ENCODE measurements at places on chromosomes 12 and 14.
A peak's percentile ranks its signal among the peaks of the same experiment; 100 is the strongest.

DNA sequence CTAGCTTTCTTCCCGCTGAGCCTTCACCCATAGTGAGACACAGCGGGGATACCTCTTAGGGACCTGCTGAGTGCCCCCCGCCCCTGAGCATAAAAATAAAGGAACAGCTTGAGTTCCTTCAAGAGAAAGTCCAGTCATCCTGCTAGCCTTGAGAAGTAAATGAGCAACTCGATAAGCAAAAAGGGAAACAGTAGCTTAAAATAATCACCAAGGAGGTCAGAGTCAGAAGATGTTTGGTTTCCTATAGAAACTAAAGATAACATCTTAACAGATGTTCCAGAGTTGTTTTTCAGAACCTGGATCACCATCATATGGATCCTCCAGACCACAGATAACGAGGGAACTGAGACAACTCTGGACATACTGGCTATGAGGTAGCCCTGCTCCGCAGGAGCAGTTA lies 94.0 kb downstream of the BCAT1 start:
- DNase-seq, result no peak

GRCh38 chr14:29752221-29752923 lies 175.3 kb downstream of the PRKD1 start:
- no peak for DNase-seq

DNA sequence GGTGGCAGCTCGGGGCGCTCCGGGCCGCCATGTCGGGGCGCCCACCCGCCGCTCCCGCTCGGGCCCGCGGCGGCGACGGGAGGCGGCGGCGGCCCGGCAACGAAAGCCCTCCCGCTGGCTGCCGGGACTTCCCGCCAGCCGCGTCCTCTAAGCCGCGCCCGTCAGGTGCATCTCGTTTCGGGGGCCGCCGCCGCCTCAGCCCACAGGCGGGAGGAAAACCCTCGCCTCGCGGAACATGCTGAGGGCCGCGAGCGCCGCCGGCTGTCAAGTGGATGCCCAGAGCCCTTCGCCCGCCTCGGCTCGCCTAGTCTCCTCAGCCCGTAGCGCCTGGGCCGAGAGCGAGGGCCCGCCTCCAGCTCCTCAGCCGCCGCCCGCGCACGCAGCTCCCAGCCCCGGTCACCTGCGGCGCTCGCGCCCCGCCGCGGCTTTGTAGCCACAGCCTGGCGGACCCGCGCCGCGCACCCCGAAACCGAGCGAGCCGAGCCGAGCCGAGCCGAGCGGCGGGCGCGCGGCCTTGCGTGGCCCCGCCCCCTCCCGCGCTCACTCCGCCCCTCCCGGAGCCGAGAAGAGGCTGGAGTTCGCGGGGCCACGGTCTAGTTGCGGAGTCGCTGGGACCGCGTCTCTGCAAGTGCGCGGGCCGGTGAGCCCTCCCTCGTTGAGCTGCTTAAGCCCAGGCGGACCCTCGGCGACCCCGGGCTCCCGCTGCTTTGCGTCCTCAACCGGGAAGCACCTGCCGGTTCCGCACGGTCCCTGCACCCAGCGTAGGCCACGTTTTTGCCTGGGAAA lies at the start of gene EML5:
EML5 (minus strand) TSS at position 481 of the 786 bp plus-strand sequence; CDS start at position 31, 450 bp downstream.
- peak; percentile 62 for DNase-seq

DNA sequence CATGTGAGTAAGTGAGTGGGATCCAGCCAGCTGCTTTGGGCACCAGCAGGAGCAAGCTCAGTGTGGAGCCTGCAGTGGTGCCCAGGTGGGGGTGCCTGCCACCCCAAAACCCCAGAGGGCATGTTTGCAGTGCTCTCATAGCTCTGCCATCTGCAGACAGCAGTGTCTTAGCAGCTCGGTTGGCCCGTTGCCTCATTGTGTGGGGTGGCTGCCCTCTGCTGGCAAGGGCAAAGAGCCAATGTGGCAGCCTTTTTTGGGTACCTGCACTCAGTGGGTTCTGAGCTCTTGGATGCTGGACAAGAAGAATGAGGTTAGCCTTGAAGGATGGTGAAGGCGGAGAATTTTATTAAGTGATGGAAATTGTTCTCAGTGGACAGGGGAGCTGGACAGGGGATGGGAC lies 52.3 kb downstream of the NEUROD4 start:
- DNase-seq, result peak; percentile 42

DNA sequence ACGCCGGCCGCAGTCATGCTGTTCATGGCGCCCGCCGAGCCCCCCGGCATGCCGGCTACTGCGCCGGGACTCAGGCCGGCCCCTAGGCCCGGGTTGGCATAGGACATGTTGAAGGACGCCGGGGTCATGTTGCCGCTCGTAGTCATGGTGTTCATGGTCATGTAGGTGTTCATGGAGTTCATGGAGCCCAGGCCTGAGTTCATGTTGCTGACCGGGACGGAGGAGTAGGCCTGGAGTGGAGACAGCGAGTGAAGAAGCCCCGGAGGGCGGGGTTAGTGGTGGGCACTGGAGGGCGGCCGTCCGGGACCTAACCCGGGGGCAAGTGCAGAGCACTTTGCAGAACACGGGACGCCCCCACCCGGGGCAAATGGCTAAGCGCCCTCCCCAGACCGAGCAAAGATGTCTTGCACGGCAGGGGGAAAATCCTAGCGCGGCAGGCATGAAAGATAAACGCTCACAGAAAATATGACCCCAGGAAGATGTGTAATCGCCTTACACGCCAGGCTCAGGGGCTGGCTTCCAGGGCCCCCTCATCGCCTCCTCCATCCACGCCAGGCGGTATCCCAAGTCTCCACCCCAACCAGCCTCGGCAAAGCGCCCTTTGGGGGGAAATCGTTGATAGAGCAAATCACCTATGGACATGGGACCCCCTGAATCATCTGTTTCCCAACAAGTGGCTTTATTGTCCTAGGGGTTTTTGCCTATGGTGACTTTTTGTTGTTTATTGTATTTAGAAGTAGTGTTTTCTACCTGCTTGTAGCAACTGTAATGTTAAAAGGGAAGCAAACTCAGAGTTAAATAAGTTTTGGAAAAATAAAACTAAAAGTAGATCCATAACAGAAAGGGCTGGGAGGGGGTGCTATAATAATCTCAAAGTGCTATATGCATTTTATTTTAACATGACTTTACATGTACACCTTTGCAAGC lies 2.3 kb downstream of the FOXA1 start:
- no peak for DNase-seq

GRCh38 chr12:123075087-123075645 lies 75.7 kb downstream of the PITPNM2 start:
- DNase-seq, result no peak

GRCh38 chr12:116302166-116303058 lies 24.9 kb upstream of the MED13L start:
- DNase-seq, result no peak

- no peak for DNase-seq
Measured at GRCh38 chr14:95040708-95041476, 116.4 kb downstream of the DICER1 start.

- no peak for DNase-seq
Measured at GRCh38 chr12:87661786-87662377, 367.3 kb downstream of the C12orf50 start.

DNA sequence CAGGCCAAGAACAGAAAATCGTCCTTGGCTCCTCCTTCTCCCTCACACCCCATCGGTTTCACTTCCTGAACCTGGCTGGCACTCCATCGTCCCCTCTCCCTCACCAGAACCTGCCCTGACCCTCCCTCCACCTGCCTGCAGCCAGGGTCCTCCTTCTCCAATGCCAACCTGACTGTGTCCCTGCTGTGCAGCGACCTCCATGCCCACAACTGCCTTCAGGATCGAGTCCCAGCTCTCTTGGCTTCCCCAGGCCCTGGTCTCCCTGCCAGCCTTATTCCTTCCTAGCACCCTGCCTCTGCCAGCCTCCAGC lies 19.8 kb downstream of the HVCN1 start:
- no peak for DNase-seq

DNA sequence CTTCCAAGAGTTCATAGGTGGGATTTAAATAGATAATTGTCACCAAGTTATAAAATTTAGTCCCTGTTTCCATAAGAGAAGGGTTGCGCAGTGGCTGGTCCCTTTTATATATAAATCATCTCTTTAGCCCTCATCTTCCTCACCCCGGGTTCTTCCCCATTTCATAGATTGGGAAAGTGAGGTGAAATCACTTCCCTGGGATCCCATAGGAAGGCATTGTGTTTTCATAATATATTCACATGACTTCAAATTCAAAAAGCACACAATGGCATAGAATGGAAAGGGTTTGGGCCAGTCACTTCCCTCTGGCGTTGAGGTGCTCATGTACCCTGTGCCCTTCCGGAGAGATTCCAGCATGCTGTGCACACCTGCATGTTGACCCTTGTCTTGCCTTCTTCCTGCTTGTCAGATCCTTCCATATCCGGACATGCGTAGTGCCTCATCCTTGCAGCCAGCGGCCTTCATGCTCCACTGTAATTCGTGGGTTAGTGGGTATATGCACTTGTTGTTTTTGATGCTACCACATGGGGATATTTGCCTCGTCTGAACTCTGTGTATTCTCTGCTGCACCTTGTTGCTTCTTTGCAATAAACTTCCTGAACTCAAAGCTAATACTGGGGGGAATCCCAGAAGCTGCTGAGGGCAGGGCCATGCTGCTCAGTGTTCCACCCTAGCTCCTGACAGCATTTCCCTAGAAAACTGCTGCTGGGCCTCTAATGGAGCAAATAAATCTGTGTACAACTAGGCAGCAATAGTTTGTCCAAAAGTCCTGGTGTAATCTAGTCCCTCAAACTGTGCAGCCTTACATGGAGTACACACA lies 59.6 kb downstream of the ANAPC7 start:
- DNase-seq, result no peak

DNA sequence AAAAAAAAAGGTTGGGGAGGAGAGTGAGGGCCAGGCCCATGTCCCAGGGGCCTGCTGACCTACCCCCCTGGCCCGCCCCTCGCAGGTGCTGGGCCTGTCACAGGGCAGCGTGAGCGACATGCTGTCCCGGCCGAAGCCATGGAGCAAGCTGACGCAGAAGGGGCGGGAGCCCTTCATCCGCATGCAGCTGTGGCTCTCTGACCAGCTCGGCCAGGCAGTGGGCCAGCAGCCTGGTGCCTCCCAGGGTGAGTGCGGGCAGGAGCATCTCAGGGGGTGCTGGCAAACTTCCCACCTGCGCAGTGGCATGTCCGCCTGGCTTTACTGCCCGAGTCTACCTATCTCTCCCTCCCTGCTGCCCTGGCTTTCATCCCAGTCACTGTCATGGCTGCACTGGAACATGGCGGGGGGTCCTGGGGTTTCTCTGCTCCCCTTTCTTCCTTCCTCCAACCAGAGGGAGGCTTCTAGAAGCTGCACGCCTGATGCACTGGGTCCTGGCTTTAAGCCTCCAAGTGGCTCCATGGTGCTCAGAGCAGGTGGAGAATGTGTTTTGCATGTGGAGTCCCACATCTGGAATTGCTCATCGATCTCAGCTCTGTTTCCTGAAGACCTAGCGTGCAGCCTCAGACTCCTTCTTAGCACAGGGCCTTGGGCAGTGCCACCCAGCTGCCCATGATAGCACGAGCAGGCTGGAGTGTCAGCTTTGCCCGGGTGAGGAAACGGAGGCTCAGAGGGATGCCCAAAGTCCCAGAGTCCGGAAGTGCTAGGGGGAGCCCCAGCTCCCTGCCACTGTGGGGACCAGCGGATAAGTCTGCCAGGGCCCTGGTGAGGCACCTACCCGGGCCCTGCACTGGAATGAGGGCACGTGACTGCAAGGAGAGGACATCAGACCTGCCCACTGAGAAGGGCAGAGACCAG lies 46.3 kb downstream of the PHETA1 start:
- no peak for DNase-seq

GRCh38 chr14:76848879-76849278 lies 22.7 kb downstream of the LRRC74A start:
- DNase-seq, result no peak

- DNase-seq, result no peak
Measured at GRCh38 chr14:77043177-77043983, 14.9 kb upstream of the IRF2BPL start.

DNA sequence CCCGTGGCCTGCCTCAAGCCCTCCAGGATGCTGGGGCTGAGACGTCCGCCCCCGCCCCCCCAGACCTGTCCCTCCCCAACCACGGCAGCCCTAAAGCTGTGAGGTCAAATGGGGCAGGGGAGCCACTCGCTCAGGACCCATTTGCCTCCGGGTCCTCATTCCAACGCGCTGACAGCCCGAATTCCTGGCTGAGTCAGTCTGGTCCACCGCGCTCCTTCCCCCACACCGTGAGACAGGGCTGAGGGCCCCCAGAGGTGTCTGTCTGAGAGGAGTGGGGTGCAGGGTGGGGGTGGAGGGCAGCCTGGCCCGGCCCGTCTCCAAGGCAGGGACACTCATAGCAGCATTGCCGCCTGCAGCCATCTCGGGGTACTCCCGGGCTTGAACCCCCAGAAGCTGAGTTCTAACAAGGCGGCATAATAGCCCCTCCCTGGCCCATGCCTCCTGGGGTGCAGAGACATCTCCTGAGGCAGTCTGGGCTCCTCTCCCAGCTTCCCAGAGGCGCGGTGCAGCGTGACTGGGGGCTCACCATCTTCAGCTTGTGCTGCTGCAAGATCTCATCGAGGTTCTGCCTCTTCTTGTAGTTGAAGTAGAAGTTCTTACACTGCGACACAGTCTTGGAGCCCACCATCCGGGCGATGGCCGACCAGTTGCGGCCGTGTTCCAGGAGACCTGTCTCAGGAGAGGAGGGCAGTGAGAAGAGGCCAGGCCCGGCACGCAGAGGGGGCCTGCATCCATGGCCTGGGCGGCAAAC lies 90.5 kb downstream of the RFLNA start:
- DNase-seq, result no peak

GRCh38 chr14:65334765-65335410 lies 77.6 kb upstream of the FUT8 start:
- no peak for DNase-seq

GRCh38 chr14:101504096-101504948 lies 57.0 kb upstream of the DIO3 start:
- no peak for DNase-seq

DNA sequence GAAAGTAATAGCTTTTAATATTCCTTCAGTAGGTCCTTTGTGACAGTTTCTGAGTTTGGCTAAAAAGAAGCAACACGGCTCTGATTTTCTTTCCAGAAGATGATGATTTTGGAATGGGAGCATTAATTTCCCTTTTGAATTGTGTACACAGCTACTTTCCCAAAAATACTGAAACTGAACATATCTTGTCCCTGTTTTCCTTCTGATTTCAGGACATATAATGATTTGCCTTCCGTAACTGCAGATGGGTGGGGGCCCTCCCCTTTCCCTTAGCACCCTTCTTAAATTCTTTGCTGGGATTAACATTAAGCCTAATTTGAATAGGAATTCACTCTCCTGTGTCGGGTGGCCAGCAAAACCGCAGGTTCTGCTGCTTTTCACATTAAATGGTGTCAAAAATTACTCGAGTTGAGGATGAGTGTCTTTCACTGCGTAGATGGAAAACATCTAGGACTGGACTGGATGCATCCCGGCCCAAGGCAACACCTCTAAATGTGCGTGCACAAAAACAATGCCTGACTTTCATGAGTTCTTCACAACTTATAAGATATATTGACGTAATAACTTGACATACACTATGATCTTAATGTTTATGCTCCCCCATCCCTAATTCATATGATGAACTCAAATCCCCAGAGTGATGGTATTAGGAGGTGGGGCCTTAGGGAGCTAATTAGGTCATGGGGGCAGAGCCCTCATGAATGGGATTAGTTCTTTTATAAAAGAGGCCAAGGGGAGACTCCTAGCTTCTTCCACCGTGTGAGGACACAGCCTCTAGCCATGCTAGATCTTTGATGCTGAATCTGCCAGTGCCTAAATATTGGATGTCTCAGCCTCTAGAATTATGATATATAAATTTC lies 158.1 kb downstream of the AEBP2 start:
- no peak for DNase-seq

GRCh38 chr14:74641601-74642391 lies 29.8 kb upstream of the LTBP2 start:
- DNase-seq, result no peak

Data from stimulated activated CD8-positive, alpha-beta memory T cell treated with anti-CD3 and anti-CD28 coated beads, Interleukin-4, amount 100 ng/mL, for 4 hours (primary cell).